ENCODE measurements at places on chromosomes 11 and 22. TPM values are rescaled to one million over a fixed set of nuclear protein-coding genes. Genes with fewer than 3 reads are reported as not detected.

DNA sequence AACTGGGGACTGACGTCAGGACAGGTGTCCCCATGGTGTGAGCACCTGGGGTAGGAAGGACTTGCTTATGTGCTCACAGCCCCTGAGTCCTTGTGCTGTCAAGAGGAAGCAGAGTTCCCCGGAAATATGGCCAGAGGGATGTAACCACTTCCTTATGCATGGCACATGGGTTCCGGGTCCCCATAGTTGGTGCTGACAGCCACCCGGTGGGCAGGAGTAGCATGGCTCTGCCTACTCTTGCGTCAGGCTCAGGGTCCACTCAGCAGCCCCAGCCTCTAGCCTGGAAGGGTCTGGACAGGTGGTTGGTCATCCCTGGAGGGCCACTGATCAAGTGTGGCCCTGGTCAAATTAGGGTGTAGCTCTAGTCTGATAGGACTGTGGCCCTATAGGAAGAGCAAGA lies 42.8 kb upstream of the CCND1 start:
- no peak overlapping the region for H3K27ac ChIP-seq
- H3K27me3 ChIP-seq: no peaks in the 10 kb centered on the region
- H3K4me3 ChIP-seq: no peak overlapping the region

DNA sequence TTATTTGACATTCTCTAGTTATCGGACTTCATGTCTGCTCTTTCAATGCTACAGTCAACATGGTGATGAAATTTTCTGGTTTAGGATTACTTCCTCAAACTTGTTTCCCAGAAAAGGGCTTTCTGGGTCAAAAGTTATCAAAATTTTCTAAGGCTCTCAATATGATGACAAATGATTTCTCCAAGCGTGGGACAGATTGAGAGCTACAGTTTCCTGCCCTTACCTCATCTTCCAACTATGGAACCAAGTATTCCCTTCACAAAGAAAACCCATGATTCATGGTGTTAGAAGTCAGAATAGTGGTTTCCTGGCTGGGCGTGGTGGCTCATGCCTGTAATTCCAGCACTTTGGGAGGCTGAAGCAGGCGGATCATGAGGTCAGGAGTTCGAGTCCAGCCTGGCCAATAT lies 17.8 kb downstream of the MYO18B start:
- no peaks in the 10 kb centered on the region for H3K4me1 ChIP-seq
- no peaks in the 10 kb centered on the region for H3K36me3 ChIP-seq
- peak; percentile 90 for DNase-seq
- H3K4me3 ChIP-seq: no peak overlapping the region

- H3K4me1 ChIP-seq: no peaks in the 10 kb centered on the region
- no peak overlapping the region for H3K27ac ChIP-seq
- H3K36me3 ChIP-seq: no peaks in the 10 kb centered on the region
- H3K4me3 ChIP-seq: no peak overlapping the region
Measured at GRCh38 chr11:134554106-134554505, 142.1 kb upstream of the B3GAT1 start.

DNA sequence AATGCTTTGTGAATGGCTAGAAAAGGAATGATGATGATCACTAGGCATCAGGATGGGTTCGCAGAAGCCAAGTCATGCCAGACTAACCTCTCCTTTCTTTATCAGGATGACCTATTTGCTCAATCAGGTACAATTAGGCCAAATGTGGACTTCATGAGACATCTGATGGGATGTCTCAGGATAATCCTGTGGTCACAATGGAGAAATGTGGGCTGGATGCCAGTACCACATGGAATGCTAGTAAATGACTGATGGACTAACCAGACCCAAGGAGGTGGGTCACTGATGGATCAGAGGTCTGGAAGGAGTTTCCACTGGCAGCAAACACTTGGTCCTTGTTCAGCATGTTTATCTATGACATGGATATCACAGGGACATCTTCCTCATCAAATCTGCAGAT lies 94.8 kb upstream of the PHOX2A start:
- peaks cover 1% of the 10 kb centered on the region for H3K4me1 ChIP-seq
- no peaks in the 10 kb centered on the region for H3K36me3 ChIP-seq
- H3K27ac ChIP-seq: no peak overlapping the region
- no peaks in the 10 kb centered on the region for H3K27me3 ChIP-seq
- peak; percentile 18 for DNase-seq

GRCh38 chr11:35600331-35600838 lies 17.9 kb upstream of the FJX1 start:
- H3K36me3 ChIP-seq: no peaks in the 10 kb centered on the region
- no peak overlapping the region for H3K4me3 ChIP-seq
- H3K27ac ChIP-seq: no peak overlapping the region
- peaks cover 4% of the 10 kb centered on the region for H3K4me1 ChIP-seq

GRCh38 chr11:32821517-32821916 lies 8.2 kb upstream of the PRRG4 start:
- H3K36me3 ChIP-seq: no peaks in the 10 kb centered on the region
- H3K4me1 ChIP-seq: no peaks in the 10 kb centered on the region
- peaks cover 1% of the 10 kb centered on the region for H3K27me3 ChIP-seq
- no peak for DNase-seq

DNA sequence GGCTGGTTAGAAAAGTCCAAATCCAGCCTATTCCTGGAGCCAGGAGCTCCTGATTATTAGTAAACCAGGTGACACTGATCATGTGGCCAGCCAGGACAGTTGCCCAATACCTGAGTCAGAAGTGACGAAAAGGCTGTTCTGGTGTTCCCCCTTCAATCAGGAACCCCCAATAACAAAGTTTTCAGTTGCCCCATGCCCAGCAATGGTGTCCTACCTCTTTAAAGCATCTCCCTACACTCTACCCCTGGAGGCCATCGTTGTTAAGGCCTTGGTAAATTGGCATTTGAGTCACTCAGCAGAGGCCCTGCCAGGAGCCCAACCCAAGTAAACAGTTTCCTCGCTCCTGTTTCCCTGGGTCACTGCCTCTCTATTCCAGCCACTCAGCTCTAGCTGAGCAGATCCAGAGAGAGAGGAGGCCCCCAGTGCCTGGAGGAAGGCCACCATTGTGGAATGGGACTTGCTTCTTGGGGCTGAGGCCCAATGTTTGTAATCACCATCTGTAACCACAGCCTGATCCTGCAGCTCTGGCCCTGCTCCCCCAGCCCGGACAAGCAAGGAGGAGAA lies 25.0 kb downstream of the ARHGAP1 start:
- H3K4me3 ChIP-seq: no peak overlapping the region
- H3K27me3 ChIP-seq: no peaks in the 10 kb centered on the region
- DNase-seq: peak; percentile 72
- peak overlapping the region; percentile 22 for H3K27ac ChIP-seq
- peaks cover 10% of the 10 kb centered on the region for H3K4me1 ChIP-seq

GRCh38 chr11:7670641-7671040 lies 2.7 kb downstream of the CYB5R2 start:
- peaks cover 12% of the 10 kb centered on the region for H3K27me3 ChIP-seq
- H3K36me3 ChIP-seq: no peaks in the 10 kb centered on the region
- DNase-seq: no peak
- H3K4me3 ChIP-seq: no peak overlapping the region
- no peak overlapping the region for H3K27ac ChIP-seq
- no peaks in the 10 kb centered on the region for H3K4me1 ChIP-seq

GRCh38 chr11:115199481-115200069 lies 304.6 kb downstream of the CADM1 start:
- H3K27ac ChIP-seq: no peak overlapping the region
- peak; percentile 59 for DNase-seq
- peaks cover 11% of the 10 kb centered on the region for H3K4me1 ChIP-seq
- H3K36me3 ChIP-seq: no peaks in the 10 kb centered on the region
- H3K4me3 ChIP-seq: no peak overlapping the region

DNA sequence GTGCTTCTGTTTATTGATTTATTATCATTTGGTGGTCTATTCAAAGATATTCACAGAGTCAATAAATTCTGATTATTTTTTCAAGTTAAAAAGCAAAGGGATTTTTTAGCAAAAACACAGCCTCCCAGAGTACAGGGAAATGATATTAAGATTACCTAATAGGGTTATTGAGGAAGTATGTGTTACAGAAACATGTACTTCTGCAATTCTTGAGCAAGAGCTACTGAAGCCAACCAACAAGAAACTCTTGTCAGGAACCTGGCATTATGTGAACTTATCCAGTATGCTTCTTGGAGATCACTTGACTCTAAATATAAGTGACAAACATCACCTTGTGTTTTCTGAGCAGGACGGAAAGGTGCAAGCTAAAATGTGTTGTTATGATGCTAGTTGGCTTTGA lies 42.0 kb upstream of the CARD18 start:
- peaks cover 5% of the 10 kb centered on the region for H3K4me1 ChIP-seq
- H3K4me3 ChIP-seq: no peak overlapping the region
- H3K27ac ChIP-seq: no peak overlapping the region
- no peaks in the 10 kb centered on the region for H3K36me3 ChIP-seq
- peak; percentile 43 for DNase-seq
- no peaks in the 10 kb centered on the region for H3K27me3 ChIP-seq

DNA sequence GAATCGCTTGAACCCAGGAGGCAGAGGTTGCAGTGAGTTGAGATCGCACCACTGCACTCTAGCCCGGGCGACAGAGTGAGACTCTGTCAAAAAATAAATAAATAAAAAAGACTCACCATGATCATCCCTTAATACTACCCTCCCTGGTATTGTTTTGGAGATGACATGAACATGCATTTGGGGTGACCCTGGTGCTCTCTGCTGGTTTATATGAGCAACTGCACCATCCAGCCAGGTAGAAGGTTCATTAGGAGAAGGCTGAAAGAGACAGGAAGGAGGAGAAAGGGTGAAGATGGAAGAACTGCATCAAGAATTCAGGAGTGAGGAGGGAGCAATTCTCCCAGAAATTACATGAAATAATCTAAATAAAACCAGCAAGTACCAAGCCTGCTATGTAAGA lies 37.8 kb downstream of the SLC5A1 start:
- peak; percentile 47 for DNase-seq
- H3K36me3 ChIP-seq: no peaks in the 10 kb centered on the region
- no peaks in the 10 kb centered on the region for H3K4me1 ChIP-seq
- H3K27ac ChIP-seq: no peak overlapping the region
- H3K4me3 ChIP-seq: no peak overlapping the region

DNA sequence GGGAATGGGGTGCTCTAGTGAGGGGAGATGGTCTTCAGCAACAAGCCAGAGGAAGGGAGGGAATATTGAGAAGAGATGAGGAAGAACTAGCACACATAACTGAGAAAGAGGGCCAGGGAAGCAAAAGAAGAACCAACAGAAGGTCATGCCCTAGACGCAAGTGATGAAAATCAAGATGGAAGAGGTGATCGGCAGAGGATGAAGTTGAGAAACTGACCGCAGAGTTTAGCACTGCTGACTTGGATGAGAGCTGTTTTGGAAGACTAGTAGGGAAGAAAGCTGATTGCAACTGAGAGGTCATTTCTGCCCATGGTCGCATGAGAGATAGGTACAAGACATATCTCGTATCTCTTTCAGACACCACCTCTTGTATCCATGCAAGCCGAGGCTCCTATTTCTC lies 2.9 kb downstream of the SPINDOC start:
- DNase-seq: no peak
- H3K27me3 ChIP-seq: no peaks in the 10 kb centered on the region
- no peak overlapping the region for H3K27ac ChIP-seq
- H3K4me1 ChIP-seq: peaks cover 4% of the 10 kb centered on the region

DNA sequence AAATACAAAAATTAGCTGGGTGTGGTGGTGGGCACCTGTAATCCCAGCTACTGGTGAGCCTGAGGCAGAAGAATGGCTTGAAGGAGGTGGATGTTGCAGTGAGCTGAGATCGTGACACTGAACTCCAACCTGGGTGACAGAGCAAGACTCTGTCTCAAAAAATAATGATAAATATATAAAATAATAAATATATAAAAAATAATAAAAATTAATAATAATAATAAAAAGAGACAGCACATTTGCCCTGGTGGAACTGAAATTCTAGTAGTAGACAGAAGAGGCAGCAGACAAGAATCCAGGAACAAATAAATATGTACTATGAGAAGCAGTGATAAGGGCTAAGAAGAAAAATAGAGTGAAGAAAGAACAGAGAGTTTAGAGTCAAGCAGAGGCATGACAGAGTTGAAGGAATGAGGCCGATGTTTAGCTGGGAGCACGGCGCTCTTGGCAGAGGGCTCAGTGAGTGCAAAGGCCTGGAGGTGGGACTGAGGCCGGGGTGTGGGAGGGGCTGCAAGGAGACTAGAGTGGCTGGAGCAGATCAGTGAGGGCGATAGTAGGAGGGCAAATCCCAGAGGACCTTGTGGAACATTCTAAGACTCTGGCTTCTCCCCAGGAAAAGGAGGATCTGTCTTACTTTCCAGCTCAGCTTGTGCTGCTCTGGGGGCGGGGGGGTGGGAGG lies 410.3 kb downstream of the MN1 start:
- H3K36me3 ChIP-seq: no peaks in the 10 kb centered on the region
- no peak overlapping the region for H3K4me3 ChIP-seq
- DNase-seq: no peak
- no peak overlapping the region for H3K27ac ChIP-seq

- no peaks in the 10 kb centered on the region for H3K27me3 ChIP-seq
- H3K4me3 ChIP-seq: no peak overlapping the region
- peak; percentile 71 for DNase-seq
- no peak overlapping the region for H3K27ac ChIP-seq
- peaks cover 27% of the 10 kb centered on the region for H3K4me1 ChIP-seq
Measured at GRCh38 chr11:122673701-122674100, 18.2 kb downstream of the UBASH3B start.

DNA sequence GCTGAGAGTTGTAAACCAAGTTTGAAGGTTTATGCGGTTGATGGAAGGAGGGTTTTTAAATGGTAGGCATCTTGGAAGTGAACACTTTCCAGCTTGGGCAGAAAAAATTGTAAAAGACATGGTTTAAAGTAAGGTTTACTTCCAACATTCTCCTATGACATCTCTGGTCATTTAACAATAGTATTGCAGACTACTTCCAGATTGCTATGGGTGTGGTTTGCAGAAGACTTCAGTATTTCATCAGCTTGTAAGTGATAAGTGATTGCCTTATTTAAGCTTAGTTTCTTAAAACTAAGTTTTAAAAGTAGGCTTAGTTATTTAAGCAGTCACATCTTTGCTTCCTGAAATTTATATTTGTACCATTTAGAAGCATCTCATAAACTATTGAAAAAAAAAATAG lies 7.2 kb upstream of the STT3A start:
- DNase-seq: no peak
- no peak overlapping the region for H3K4me3 ChIP-seq
- H3K36me3 ChIP-seq: peaks cover 14% of the 10 kb centered on the region
- H3K27ac ChIP-seq: no peak overlapping the region

DNA sequence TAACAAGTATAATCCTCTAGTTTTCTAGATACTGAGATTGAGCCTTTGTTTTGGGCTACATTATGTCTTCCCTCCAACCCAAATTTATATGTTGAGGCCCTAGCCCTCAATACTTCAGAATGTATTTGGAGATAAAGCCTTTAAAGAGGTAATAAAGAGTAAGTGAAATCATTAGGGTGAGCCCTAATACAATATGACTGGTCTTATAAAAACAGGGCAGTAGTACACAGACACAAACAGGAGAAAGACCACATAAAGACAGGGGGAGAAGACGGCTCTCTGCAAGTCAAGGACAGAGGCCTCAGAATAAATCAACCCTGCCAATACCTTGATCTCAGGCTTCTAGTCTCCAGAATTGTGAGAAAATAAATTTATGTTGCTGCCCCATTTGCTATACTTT lies 6.3 kb downstream of the OR10V1 start:
- no peak overlapping the region for H3K4me3 ChIP-seq
- H3K4me1 ChIP-seq: peaks cover 9% of the 10 kb centered on the region
- no peak overlapping the region for H3K27ac ChIP-seq
- no peaks in the 10 kb centered on the region for H3K27me3 ChIP-seq

GRCh38 chr11:92432515-92432914 lies 207.9 kb downstream of the FAT3 start:
- no peak overlapping the region for H3K27ac ChIP-seq
- no peak for DNase-seq
- no peak overlapping the region for H3K4me3 ChIP-seq
- H3K27me3 ChIP-seq: no peaks in the 10 kb centered on the region

Gene CNGA4
- under 0.01 TPM for total RNA-seq

Gene SMTN
- 47.2 TPM for total RNA-seq

Gene GSTT2B
- total RNA-seq: 13.1 TPM

Gene TTLL8
- not detected for total RNA-seq

Gene KCNK7
- not detected for total RNA-seq

Measured in IMR-90 (cell line).